ENCODE measurements at places on chromosomes 1 and 21. TPM values are rescaled to one million over a fixed set of nuclear protein-coding genes. Genes with fewer than 3 reads are reported as not detected.

The RAP1A gene
- total RNA-seq = 19.7 TPM

The CCDC17 gene
- total RNA-seq = 0.58 TPM

The PSRC1 gene
- total RNA-seq = 15.9 TPM

The DMRTA2 gene
- total RNA-seq = not detected

The CSF3R gene
- total RNA-seq = not detected

The ST6GALNAC5 gene
- 2.5 TPM for total RNA-seq

The RSPH1 gene
- total RNA-seq = under 0.01 TPM

The PTPRF gene
- 66.5 TPM for total RNA-seq

The NUP133 gene
- total RNA-seq = 34.4 TPM

The AIM2 gene
- total RNA-seq = not detected

The PFKFB2 gene
- 1.5 TPM for total RNA-seq

The LRRIQ3 gene
- 1.4 TPM for total RNA-seq

The KRTAP13-2 gene
- not detected for total RNA-seq

The USF1 gene
- 72.7 TPM for total RNA-seq

The YIPF1 gene
- total RNA-seq = 20.9 TPM

The RGS7 gene
- total RNA-seq = 2.7 TPM

The ADCY10 gene
- total RNA-seq = 0.19 TPM

All from regular cardiac myocyte (primary cell).